Hematopoietic multipotent progenitor cell (in vitro differentiated cells): ENCODE measurements at places on chromosomes 4 and X.
A peak's percentile ranks its signal among the peaks of the same experiment; 100 is the strongest.

DNA sequence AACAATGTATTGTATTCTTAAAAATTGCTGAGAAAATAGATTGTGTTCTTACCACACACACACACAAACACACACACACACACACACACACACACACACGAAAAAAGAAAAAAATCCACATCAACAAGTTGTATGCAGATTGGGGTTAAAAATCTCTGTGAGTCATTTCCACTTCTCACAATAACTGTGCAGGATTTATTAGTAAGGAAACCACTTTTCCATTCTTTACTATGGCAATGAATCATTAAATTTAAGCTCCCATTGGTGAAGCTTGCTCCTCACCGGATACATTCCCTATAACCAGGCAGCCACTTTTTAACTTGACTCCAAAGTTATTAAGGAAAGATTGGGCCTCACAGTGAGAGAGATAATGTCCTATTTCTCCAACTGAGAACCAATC, 19.7 kb upstream of the MAGEE1 start:
- DNase-seq, result no peak

GRCh38 chrX:24480400-24480865, 15.3 kb downstream of the PDK3 start:
- no peak for DNase-seq

DNA sequence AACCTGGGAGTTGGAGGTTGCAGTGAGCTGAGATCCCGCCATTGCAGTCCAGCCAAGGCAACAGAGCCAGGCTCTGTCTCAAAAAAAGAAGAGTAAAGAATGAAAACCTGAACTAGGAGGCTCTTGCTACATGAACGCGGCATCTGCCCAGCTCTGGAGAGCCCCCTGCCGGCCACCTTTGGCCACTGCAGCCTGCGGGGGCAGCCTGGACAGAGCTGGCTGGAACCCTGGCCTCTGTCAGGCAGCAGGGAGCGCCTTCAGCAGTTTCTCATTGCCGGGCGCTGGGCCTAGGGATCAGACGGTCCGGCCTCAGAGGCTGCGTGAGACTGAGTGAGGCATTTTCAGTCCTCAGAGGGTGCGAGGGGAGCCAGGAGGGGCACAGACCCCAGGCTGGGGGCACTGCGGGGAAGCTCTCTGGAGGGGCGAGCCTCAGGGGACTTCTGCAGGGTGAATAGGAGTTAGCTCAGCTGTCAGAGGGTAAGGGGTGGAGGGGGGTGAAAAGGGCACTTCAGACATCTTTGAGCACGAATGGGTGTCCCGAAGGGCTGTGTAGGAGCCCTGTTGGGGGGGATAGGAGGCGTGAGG, 17.5 kb downstream of the DOK7 start:
- peak; percentile 37 for DNase-seq

- DNase-seq, result no peak
Measured at GRCh38 chr4:185192059-185192458, 11.7 kb downstream of the CFAP97 start.

DNA sequence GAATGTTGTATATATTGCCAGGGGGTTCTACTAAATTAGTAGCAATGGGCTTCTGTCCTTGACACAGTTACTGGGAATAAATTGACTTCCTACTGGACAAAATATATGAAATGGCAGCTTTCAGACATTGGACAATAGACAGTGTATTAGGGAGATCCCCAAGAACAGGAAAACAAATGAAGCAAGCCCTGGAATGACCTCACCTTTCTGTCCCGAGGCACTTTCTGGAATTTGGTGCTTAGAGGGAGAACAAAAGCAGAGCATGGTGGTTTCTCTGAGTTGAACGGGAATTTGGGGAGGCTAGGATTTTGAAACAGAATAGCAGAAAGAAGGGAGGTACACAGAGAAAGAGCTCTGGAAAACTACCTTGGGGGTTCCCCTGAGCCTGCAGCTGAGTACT, 187.7 kb upstream of the MAGEB2 start:
- DNase-seq, result no peak

- no peak for DNase-seq
Measured at GRCh38 chrX:19867411-19867732, 20.0 kb downstream of the SH3KBP1 start.

- DNase-seq, result no peak
Measured at GRCh38 chr4:108811486-108811885, 48.6 kb upstream of the ETNPPL start.
